LHCN-M2 (cell line): ENCODE measurements at places on chromosomes 7 and 10. TPM values are rescaled to one million over a fixed set of nuclear protein-coding genes. Genes with fewer than 3 reads are reported as not detected.

DNA sequence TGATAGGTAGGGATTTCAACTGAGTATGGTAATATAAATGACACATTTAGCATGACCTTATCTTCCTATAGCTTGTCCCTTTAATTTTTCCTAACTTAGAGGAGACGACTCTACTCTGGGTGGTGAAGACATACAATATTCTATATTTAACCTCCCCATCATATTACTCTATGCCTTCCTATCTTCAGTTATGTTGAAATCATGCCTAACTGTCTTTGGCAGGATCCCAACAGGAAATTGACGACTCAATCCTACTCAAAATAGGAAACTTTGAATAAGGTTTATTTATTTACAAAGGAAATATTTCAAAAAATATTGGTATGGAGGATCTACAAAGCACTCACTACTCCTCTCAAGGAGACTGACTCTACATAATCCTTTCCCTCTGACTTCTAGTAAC, 24.1 kb upstream of the SEMA3A start:
- peak; percentile 67 for DNase-seq

The SCIN gene
- total RNA-seq: 0.40 and 1.0 TPM in 2 replicates

- no peak for DNase-seq
Observed at GRCh38 chr10:126268013-126268920, 120.0 kb downstream of the ADAM12 start.

The CBLL1 gene
- 37.6 and 42.8 TPM in 2 replicates for total RNA-seq

The WDFY4 gene
- not detected in 2 replicates for total RNA-seq
